ENCODE measurements at places on chromosomes 4 and X.

GRCh38 chr4:153252122-153252521 is 47.9 kb downstream of the TRIM2 start:
- no peak for DNase-seq

- no peak for DNase-seq
Measured at GRCh38 chr4:146121757-146122156, 53.8 kb upstream of the LSM6 start.

DNA sequence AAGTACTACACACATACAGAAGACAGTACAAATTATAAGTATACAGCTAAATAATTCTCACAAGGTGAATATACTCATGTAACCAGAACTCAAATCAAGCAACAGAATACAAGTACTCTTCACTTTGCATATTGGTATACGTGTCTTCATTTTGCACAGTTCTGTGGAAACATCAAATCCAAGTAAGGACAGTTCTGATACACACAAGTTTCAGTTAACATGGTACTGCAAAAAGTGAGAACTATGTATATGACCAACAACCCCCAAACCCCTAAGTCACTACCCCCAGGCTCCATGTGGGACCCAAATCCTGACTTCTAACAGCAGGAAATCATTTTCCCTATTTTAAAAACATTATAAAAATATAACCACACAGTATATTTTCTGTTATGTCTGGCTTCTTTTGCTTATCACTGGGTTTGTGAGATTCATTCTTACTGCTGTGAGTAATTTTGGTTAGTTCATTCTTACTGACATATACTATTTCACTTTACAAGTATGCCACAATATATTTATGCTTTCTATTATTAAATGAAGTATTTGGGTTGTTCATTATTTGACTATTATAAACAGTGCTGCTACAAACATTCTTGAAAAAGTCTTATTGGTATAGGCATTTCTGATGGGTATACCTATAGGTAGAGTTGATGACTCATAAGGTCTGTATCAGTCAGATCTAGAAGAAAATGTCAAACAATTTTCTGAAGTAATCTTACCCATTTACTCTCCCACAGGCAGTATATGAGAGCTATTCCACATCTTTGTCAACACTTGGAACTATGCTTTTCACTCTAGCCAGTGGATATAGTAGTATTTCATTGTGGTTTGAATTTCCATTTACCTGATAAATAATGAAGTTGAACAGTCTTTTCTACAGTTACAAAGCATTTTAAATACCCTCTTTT is 47.0 kb downstream of the SCLT1 start:
- DNase-seq = no peak

GRCh38 chr4:76601791-76602190 is 166.8 kb downstream of the SHROOM3 start:
- DNase-seq = no peak

DNA sequence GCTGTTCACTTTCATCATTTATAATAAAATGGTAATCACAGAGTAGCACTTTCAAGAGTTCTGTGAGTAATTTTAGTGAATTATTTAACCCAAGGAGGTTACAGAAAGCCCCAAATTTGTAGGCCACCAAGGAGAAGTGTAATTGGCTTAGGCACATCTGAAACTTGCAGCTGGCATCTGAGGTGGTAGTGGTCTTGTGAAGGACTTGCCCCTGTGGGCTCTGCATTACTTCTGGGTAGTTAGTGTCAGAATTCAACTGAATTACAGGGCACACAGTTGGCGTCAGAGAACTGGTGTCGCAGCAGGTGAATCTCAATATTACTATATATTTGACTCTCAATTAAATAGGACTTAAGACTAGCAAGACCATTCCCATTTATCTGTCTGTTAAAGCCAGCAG is 36.9 kb downstream of the GPR174 start:
- no peak for DNase-seq

DNA sequence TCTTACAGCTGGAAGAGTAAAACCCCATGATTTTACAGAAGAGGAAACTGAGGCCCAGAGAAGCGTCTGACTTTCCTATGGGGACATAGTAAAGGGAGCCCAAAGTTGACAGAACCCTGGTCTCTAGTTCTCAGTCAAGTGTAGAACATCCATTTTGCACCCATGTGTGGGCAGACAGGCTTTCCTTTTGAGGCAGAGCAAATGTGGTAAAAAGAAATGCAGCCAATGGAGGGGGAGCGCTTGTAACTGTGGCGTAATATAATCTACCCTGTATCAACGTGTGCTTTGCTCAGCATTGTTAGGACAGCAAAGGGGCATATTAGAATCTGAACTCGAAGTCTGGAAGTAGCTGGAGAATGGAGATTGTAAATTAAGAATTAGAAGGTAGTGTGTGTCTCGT is 8.8 kb downstream of the MAMLD1 start:
- DNase-seq = no peak

DNA sequence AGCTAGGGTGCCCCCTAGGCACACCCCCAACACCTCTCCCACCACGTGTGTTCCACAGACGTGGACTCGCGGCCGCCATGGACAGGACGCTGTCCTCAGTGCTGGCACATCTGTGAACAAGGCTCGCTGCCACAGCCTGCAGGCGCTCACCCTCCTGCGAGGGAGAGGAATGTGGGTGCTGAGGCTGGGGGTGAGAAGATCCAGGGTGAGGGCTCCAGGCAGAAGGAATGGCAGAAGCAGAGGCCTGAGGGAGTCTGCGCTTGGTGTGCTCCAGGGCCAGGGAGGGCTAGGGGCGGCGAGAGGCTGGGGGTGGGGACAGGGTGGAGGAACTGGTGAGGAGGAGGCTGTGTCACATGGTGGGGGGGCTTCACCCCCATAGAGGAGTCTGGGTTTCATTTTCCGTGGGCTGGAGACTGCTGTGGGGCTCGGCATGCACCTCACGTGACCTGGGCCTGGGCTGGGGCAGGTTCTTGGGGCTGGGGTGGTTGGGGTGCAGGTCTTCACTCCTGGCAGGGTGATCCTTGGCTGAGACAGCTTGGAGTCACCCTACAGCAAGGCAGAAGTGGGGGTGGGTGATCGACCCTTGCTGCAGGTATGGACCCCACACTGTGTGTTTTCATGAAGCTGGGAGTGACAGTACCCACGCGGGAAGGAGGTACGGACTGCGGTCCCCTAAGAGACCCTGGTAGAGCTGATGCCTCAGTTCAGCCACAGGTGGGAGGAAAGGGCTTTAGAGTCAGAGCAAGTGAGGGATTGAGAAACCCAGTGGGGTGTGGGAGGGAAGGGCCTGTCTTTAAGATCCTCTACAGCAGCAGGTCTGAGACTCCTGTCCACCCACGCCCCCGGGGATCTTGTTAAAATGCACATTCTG is 103.7 kb downstream of the PSAPL1 start:
- DNase-seq = no peak

GRCh38 chr4:16158504-16158852 is 67.8 kb downstream of the TAPT1 start:
- no peak for DNase-seq

DNA sequence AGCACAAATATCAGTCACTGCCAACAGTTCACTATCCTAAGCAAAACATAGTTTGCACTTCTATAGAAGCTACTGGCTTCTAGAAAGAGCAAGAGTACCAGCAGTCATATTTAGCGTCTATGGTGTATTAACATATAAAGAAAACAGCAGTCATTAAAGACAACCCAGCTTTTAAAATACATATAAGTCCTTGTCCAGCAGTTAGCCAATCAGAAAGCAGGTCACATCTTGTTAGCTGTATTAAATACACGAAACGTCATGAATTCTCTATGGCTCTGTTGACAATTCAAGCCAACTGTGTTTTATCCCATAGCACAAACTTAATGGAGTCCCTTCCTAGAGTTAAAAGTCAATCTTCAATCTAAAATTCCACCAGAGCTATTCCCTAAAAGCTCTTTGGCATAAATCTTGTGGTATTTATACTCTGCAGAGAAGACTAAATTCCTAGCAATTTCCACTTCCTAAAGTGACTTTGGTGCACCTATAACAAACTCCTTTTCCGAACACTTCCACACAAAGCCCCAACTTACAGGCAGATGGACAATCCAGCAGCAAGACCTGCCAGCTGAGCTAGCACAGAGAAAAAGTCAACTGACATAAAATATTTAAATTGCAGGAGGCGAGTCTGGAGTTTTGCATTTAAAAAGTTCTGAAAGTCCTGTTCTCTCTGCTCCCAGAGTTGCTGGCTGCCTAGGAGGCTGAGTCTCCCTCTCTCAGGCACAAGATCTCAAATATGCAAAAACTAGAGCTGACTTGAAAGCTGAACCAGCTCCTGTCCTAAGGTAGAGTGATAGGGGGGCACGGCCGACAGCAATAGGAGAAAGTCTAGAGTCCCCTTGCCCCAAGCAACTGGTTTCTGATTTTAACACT is 1.3 kb downstream of the LDB2 start:
- DNase-seq = no peak

DNA sequence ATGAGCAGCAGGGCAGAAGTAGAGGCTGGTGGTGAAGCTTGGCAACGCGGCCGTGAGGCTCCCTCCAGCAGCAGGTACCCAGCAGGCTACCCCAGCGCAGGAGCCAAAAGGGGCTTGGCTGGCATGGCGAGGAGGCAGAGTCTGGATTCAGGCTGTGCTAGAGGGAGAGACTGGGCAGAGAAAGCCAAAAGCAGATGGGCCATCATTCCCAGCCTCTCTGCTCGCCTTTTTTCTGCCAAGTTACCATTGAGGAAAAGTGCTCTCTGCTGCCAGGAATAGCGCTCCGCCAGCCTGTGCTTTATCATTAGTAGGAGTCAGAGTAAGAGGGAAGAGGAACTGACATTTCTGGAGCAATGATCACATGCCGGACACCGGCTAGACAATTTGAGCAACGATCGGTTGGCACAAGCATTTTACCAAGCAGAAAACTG is 28.7 kb upstream of the MAP3K15 start:
- DNase-seq = no peak

DNA sequence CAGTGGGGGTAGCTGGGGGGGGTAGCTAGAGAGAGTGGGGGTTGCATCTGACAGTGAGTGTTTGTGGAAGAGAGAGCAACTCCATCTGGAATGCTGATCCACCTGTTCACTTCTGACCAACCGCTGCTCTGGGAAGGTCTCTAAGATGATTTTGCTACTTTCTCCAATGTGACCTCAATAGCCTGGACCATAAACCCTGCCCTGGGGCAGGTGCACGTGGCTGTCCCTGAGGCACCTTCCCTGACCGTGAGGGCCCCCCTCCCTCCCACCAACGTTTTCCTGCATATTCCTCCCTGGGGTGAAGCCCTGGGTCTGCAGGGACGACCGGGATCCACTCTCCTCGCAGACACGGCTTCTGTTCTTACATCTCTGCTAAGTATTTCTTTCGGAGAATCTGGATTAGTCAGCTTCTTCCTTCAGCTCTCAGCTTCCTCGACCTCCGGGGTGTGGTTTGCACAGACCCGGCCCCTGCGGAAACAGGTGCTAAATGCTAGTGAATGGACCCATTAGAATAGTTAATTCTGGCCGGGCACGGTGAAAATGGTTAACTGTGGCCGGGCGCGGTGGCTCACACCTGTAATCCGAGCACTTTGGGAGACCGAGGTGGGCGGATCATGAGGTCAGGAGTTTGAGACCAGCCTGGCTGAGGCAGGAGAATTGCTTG is 21.4 kb upstream of the PLCXD1 start:
- no peak for DNase-seq

DNA sequence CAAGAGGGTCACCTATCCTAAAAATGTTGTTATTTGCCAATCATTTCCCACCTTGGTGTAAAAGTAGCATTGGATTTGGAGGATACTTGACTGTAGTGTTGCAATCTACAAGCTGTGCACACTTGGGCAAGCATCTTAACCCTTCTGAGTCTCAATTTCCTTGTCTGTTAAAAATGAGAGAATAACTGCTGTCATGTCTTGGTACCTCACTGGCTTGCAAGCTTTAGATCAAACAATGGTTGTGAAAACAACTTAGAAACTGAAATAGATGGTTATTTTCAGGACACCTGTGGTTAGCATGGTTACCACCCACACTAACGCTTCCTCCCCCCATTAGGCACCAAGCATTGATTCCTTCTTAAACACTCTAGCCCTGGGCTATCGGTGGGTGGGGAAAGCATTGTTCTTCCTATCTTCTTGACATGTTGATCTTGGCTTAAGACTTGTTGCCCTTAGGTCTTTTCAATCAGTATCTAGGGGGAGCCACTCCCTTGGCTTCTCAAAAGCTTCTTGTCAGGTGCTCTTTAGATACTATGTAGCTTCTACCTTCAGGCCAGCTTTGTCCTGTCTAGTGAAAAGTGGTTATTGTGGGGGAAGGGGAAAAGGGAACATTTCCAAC is 10.6 kb upstream of the AMOT start:
- no peak for DNase-seq

- no peak for DNase-seq
Measured at GRCh38 chr4:129218360-129218759, 122.4 kb downstream of the C4orf33 start.

- no peak for DNase-seq
Measured at GRCh38 chr4:184265546-184266351, 48.1 kb upstream of the ENPP6 start.

- no peak for DNase-seq
Measured at GRCh38 chrX:23332888-23333821, 1.5 kb upstream of the PTCHD1 start.

DNA sequence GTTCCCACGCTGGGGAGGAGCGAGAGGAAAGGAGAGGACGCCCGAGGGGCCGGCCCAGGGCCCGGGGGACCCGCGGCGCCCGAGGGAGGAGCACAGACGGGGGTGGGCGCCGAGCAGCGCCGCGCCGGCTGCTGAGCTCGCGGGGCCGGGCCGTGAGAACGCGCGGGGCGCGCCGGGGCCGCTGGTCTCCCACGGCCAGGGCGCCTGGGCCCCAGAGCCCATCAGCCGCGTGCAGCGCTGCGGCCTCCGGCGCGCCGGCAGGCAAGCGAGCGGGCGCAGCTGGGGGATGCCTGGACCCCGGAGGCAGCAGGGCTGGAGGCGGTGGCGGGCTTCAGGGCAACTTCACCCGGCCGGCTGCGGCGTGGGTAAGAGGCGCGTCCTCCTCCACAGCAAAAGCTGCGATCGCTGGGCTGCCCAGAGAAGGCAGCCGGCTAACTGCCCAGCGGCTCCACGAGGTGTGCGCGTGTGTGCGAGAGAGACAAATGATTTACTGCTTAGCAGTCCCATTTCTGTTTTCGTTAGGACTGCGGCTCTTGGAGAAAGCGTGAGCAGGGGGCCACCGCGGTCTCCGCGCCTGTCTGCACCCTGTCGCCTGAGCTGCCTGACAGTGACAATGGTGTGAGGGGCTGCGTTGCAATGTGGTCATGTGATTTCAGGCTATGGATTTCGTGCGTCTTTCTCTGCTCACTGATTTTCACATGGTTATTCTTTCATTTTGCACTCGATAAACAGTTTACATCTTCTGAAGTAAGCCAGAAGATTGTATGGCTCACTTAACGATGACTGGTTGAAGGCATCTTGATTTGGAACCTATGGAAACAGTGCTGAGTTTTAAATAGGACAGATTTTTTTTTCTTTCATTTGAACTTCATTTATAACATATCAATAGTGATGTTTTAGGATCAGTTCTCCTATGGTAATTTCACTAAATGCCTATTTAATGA is 1.2 kb downstream of the GUCY1A1 start:
- DNase-seq = peak; percentile 20

- DNase-seq = no peak
Measured at GRCh38 chrX:2342874-2343273, 157.9 kb downstream of the DHRSX start.

- DNase-seq = no peak
Measured at GRCh38 chrX:7088968-7089615, 58.4 kb upstream of the STS start.

- DNase-seq = no peak
Measured at GRCh38 chrX:40016749-40017148, 81.0 kb downstream of the BCOR start.

Data from substantia nigra (tissue), 51 donors.